ELF-1 (cell line): ENCODE measurements at places on chromosomes 2 and 18.

- DNase-seq, result no peak
Measured at GRCh38 chr2:44246840-44247369, 28.4 kb upstream of the SLC3A1 start.

DNA sequence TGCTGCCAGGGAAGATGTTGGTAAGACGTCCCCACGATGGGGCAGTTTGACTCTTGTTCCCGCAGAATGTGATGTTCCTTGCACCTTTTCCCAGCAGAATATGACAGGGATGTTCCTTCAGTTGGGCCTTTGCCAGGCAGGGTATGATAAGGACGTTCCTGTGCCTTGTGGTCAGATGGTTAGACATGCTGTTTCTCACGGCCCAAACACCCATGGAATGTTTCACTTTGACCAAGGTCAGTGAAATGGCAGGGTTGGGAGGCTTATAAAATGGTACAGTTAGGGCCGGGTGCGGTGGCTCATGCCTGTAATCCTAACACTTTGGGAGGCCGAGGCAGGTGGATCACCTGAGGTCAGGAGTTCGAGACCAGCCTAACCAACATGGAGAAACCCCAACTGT, 40.3 kb upstream of the YPEL5 start:
- no peak for DNase-seq

DNA sequence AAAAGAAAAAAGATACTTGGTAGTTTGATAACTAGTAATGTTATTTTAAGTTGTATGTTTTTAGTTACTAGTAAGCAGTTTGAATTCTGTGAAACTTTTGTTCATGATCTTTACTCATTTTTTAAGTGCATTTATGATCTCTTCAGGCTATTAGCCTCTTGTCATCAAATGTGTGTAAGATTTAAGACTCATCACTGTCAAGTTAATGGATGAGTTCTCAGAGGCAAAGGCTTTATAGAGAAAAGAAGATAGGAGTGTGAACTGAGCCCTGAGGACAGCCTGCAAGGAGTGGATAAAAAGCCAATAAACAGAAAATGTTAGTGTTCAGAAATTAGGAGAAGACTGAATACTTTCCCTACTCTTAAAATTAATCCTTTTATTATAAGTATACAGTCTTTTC, 13.5 kb downstream of the NDUFV2 start:
- no peak for DNase-seq

DNA sequence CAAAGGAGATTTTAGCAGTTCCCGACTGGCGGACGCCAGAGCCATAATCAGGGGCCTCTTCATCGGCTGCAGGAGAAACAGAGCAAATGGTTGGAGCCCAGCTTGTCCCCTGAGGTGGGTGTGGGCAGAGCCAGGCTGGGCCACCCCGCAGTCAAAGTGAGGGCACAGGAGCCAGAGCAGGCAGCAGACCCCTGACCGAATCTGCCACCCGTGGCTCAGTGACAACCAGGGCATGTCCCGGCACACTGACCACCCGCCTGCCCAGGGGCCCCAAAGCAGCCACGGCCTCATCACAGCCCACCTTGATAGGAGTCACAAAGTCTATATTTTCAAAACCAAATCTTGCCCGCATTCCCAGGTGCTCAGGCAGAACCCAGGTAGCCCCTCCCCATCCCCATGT, 55.6 kb downstream of the AQP12A start:
- DNase-seq, result no peak

DNA sequence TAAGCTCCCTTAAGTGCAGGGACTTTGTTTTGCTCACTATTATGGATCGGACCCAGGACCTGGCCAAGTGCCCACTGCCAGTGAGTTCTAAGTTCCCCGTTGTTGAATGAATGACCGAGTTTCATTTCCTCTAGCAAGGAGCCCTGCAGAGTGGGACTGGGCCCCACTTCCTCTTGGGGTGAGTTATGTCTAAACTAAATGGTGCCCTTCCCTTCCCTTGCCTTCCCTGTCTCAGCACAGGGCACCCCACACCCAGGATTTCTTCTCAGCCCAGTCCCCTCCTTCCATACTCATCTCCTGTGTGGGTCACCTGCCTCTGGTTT, 195.3 kb upstream of the HS6ST1 start:
- DNase-seq, result no peak

DNA sequence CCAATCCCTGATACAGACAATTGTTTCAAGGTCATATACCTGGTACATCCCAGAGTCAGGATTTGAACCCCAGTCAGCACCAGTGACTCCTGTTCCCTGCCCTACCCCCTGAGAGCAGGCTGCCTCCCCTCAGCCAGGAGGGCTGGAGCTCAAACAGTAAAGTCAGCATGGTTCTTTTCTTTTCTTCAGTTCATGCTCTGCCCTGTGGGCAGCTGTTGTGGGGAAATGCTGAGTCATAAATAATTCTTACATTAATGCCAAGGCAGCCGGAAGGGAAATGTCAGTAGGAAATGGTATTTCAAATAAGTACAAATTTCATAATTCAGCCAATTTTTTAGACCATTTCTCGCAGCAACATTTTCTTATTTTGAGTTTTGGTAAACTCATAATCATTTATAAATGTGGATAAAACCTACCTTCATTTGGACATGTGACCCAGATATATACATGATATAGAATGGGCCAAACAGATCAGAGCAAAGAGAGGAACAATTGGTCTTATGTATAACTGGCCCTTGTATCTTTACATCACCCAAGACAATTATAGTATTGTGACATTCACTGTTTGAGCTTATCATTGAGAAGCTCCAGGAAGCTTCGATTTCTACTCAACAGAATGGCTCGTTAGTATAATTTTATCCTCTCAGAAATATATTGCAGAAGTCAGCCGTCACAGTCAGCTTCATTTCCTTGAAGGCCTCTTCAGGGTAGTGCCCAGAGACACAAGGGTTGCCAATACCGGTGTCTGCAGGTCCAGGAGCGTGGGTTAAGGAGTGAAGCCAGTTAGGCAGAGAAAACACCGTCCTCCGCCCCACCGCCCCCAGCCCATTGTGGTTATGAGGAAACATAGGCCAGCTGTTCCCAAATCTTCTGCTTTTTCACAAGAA, 28.0 kb upstream of the SCYGR1 start:
- no peak for DNase-seq

- no peak for DNase-seq
Measured at GRCh38 chr18:57207124-57207916, 60.4 kb downstream of the BOD1L2 start.

DNA sequence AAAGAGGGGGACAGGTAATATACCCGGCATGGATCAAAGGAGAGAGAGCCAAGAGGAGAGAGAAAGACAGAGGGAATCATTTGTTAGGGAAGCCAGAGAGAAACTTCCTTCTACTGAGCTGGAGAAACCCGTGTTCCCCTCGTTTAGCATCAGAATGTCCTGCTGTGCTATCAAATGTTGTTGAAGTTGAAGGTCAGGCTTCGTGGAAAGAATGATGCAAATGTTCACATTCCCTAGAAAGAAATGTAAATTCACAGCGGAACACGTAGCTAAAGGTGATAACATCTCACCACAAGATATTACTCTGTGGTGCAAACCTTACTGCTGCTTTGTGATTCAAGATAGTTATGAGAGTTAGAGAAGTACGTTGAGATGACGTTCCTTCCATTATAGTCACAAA, 258.1 kb downstream of the LNPK start:
- DNase-seq, result no peak
